ENCODE measurements at places on chromosomes 13 and 19. TPM values are rescaled to one million over a fixed set of nuclear protein-coding genes. Genes with fewer than 3 reads are reported as not detected.

Gene OBI1
- total RNA-seq: 13.0 TPM

Gene FNDC3A
- total RNA-seq: 65.4 TPM

GRCh38 chr13:98976941-98977340 is 923 bp downstream of the DOCK9 start:
- no peak for DNase-seq

GRCh38 chr13:35716186-35716585 is 239.7 kb upstream of the MAB21L1 start:
- no peak for DNase-seq

- no peak for DNase-seq
Measured at GRCh38 chr19:40394816-40395210, 4.8 kb upstream of the HIPK4 start.

GRCh38 chr13:79309690-79310089 is 96.4 kb downstream of the RBM26 start:
- DNase-seq: no peak

- no peak for DNase-seq
Measured at GRCh38 chr19:1580957-1581356, 11.7 kb downstream of the MBD3 start.

GRCh38 chr19:39252458-39252857 is 3.8 kb upstream of the IFNL4 start:
- no peak for DNase-seq

DNA sequence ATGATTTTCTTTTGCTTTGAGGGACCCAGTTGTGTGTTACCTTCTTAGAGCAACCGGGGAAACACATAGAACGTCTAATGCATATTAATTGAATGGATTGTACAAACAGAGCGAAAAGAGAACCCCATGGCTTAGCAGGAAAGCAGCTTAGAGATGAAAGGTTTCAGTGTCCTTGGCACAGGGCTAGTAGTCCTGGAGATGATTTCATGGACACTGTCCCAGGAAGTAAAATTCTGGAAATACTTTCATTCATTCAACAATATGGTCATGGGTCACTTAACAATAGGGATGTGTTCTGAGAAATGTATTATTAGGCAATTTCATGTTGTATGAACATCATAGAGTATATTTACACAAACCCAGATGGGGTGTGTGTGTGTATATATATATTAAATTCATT is 9.7 kb upstream of the FUT2 start:
- no peak for DNase-seq

GRCh38 chr19:18521692-18522123 is at the start of gene ELL:
ELL (minus strand) TSS chr19:18522070; CDS start chr19:18522055, 15 bp downstream.
- DNase-seq: no peak

GRCh38 chr13:60398379-60398891 is 1.4 kb downstream of the TDRD3 start:
- no peak for DNase-seq
